ENCODE measurements at places on chromosomes 1 and 21.

- no peak for DNase-seq
Observed at GRCh38 chr1:21671915-21672314, 2.8 kb upstream of the RAP1GAP start.

- peak; percentile 96 for DNase-seq
Observed at GRCh38 chr1:178134061-178134460, 40.2 kb downstream of the RASAL2 start.

GRCh38 chr1:160863061-160863773, 530 bp upstream of the CD244 start:
- DNase-seq = no peak

DNA sequence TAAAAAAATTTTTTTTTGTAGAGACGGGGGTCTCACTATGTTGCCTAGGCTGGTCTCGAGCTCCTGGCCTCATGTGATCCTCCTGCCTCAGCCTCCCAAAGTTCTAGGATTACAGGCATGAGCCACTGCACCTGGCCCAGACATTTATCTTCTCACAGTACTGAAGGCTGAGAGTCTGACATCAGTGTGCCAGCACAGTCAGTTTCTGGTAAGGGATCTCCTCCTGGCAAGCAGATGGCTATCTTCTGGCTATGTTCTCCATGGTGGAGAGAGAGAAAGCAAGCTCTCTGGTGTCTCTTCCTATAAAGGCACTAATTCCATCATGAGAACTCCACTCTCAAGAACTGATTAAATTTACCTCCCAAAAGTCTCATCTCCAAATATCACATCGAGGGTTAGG, 57.8 kb upstream of the C1orf185 start:
- DNase-seq = no peak

DNA sequence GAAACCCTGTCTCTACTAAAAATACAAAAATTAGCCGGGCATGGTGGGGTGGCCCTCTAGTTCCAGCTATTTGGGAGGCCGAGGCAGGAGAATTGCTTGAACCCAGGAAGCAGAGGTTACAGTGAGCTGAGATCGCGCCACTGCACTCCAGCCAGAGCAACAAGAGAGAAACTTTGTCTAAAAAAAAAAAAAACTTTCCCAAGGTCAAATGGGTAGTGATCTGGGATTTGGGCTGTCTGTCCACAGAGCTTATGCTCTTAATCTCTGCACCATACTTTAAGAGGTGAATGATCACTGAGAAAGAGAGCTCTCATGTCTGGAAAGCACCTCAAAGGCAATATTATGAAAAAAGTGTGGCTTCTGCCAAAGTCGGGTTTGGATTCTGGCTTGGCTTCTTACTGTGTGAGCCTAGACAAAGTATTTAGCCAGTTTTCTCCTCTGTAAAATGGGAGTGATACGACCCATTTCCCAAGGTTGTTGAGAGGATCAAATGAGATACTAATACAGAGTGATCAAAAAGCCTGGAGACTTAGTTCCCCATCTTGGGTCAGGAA, 34.4 kb downstream of the ATP2B4 start:
- no peak for DNase-seq

DNA sequence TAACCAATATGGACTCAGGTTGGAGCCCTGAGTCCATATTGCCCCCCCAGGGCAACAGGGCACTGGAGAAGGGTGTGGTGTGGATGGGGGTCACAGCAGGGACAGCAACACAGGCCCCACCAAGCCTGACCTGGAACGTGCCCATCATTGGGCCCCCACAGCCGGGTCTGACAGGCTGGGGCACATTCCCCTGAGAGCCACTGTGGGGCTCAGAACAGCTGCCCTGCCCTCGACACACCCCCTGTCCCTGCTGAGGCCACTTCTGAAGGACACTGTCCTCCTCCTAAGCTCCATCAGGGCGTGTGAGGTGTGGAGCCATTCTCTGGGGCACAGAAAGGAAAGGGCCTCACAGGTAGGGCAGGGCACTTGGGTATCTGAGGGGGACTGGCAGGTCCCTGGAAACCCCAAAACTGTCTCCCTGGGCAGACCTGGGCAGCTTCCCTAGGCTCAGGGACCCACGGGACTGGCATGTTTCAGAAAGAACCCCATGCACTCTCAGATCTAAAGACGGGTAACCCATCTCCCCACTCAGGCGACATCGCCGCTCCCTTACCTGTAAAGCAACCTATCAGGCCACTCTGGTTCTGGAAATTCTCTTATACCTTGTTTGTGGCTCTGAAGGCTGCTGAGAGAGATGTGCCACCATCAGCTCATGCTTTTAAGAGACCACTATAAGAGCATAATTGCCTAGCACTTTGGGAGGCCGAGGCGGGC, 95.5 kb downstream of the DMRTB1 start:
- DNase-seq = no peak

- no peak for DNase-seq
Observed at GRCh38 chr1:184437291-184437690, 50.5 kb downstream of the C1orf21 start.

DNA sequence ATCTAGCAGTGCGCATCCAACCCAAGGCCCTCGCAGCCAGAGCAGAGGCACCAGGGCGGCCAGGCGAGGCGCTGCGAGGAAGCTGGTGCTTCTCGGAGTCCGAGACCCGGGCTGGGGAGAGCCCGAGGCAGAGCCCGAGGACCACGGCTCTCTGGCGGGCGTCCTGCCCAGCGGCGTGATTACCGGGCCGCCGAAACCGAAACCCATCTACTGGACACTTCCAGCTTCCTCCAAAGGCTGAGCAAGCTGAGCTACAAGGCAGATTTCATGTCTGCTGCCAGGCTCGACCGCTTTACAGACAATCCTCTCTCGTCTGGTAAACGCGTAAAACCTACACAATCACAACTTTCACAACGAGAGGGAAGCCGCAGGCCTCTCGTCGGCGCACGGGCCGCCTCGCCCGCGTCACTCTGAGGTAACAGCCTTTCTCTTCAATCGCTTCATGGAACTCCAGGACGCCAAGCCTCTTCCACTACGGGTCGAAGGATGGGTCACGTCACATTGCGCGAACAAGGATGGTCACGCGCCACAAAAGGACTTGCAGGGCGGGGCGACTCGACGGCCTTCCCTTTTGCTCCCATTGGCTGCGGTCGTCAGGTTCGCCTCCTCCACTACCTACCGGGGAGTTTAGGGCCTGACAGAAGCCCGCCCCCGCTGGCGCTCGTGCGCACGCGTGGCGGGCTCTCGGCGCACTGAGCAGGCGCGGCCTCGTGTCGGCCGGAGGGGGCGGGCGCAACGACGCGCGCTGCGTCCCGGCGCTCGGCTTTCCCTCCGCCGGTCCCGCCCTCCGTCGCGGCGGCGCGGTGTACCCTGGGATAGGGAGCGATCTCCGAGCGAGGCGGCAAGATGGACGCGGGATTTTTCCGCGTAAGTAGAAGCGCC, at the start of gene SRRM1:
Gene SRRM1 (plus strand): TSS at position 822 of the 882 bp plus-strand sequence. CDS start 25 bp downstream, at position 847.
- DNase-seq = peak; percentile 100

DNA sequence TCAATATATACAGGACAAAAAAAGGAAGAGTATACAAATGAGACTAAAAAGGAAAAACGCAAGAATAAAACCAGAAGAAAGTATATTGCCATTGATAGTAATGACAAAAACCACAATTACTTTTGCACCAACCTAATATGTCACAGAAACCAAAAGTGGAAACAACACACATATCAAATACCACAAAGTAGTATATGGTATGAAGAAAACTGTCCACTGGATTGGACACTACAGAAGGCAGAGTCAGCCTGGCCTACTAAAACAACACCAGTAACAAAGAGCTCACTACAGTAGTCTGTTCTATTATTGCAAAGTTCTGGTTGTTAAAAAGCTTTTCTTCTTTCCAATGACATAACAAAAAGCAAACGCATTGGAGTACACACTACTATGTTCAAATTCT, 17.7 kb downstream of the TESK2 start:
- no peak for DNase-seq

GRCh38 chr1:160789702-160790611, 6.0 kb upstream of the LY9 start:
- DNase-seq = no peak

- DNase-seq = no peak
Observed at GRCh38 chr1:84078842-84079202, 65.2 kb upstream of the PRKACB start.

DNA sequence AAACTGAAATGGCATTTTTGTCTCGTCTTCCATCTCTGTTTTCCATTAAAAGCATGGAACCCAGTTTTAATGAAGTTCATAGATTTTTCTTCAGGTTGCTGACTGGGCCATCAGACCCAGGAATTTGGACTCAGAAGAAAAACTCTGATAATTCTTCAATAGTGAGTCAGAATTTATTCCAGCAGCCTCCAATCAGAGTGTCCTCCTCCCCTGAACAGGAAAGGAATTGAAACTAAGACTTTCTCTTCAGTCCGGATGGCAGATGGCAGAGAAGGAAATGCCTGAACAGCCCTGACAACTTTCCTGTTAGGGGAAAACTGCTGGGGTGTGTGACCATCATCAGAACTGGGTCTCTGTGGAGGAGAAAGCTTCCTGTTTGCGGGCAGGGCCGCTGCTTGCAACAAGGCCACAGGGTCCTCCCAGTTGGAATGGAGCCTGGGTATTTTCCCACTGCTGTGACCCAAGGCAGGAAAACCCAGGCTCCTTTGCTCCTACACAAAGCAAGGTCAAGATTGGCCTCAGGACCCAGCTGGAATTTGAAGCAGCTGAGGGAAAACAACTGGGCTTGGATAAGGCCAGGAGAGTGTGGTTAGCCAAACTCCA, 20.7 kb downstream of the CD34 start:
- DNase-seq = peak; percentile 98

DNA sequence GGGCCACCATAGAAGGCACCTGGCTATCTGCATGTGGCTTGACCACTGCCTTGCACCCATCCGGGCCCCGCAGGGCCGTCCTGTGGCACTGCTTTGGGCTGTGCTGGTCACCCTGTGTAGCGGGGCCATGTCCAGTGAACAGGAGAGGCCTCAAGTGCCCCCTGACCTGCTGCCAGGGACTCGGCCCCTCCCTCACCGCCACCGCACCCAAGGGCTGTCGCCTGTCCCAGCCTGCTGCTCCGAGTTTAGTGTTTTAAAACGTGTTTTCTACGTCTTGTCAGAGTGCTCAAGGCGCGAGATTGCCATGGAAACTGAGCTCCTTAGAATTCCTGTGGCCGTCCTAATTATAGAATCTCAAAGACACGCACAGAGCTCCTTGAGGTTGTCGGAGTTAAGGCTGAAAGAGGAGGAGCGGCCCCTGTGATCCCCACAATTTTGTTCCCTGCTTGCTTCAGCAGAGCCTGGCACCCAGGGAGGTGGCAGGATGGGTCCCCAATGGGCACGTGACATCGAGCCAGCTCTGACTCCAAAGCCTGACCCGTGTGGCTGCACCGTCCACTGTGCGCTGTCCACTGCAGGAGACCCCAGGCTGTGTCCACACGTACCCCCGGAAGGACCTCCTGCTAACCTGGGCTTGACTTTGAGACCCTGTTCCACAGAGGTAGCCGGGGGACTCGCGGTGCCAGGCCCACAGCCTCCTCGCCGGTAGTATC, 66.2 kb downstream of the FAAP20 start:
- no peak for DNase-seq

DNA sequence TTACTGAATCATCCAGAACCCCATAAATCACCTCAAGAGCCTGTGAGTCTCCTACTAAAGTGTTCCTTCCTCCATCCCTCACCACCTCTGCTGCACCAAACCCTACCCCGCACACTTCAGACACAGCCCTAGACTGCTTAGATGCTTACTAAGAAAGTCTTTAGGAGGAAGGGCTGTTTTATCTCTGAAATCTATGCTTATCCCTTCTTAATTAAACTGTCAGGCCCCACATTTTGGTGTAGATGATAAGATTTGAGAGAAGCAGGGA, 216.8 kb upstream of the SGIP1 start:
- no peak for DNase-seq

DNA sequence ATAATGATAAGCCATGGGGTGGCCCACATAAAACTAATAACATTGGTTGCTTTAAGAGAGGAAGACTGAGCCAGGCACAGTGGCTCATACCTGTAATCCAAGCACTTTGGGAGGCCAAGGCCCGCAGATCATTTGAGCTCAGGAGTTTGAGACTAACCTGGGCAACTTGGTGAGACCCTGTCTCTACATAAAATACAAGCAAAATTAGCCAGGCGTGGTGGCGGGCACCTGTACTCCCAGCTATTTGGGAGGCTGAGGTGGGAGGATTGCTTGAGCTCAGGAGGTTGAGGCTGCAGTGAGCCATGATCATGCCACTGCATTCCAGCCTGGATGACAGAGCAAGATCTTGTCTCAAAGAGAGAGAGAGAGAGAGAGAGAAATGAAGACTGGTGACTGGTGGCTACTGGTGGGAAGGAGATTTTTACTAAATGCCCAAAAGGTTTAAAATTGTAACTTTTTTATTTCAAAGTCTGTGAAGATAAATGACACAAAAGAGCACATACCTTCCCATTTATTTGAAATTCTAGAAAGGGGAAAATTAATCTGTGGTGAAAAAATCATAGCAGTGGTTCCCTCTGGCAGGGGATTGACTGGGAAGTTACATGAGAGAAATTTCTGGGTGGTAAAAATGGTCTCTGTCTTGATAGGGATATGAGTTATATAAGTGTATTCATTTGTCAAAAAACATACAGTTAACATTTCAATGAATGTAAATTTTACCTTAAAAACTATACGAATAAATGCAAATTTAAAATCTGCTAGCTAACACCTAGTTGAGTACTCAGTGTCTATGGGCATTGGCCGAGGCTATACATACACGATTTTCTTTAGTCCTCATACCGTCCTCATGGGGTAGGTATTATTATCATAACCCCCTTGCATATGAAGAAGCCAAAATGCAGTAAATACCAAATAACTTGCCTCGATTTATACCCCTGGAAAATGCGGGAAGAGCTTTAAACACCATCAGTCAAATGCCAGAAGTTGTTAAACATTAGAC, 2.2 kb upstream of the NBPF1 start:
- DNase-seq = no peak

DNA sequence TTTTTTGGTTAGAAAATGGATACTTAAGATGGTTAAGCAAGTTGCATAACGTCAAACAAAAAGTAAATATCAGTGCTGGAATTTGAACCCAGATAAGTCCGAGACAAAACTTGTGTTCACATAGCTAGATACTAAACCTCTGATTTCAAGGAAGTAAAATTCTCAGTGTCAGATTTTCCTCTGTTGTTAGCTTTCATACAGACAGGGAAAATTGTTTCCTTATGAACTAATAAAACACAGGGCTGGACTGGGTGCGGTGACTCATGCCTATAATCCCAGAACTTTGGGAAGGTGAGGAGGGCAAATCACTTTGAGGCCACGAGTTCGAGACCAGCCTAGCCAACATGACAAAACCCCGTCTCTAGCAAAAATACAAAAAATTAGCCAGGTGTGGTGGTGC, 51.3 kb downstream of the PCNX2 start:
- peak; percentile 30 for DNase-seq

DNA sequence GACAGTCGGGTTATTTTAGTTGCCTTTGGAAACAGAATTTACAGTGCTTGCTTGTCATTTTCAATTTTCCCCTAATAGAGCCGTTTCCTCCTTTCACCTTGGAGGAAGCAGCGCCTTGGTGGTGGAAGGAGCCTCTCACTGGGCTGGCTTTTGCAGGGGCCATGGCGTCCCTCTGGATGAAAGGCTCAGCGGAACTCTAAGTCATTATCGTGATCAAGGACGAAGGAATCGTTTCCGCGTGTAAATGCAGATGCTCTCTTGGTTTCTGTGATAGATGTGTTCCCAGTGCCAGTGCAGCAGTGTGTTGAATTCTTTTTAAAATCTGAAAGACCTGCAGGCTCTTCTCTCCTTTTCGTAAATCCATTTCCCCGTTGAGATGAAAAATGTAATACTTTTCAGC, 126.2 kb upstream of the LMO4 start:
- DNase-seq = no peak

Data from fibroblast of pulmonary artery (primary cell).